ENCODE measurements at places on chromosomes 11 and 22.

DNA sequence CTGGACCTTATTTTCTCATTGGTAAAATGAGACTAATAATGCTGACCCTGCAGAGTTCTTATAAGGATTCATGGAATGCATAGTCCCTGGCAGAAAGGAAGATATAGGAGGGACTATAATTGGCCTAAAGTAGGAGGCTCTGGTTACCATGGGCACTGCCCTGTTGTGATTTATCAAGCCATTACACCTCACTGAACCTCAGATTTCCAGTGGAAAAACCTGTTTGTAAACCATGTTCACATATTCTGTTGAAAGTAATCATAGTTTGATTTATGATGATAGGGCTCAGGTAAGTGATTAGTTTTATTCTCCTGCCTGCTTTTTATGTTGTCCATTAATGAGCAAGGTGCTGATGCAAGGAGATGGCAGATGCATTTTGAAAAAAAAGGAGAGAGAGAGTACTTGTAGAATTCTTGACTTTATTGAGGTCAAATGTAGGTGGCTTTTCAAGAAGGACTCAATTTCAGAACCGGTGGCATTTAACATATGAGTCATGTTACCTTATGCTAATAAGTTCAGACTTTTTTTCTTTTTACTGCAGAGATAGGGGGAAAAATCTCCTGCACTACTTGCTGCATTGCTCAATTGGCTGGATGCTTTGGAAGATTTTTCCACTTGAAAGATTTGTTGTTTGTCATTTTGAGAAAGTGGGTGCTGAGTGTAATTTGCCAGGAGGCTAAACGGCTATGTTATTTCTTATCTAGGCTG, 14.6 kb downstream of the NF2 start:
- DNase-seq: no peak

GRCh38 chr11:125690006-125690405, 9.4 kb upstream of the ACRV1 start:
- DNase-seq: no peak

GRCh38 chr11:60974726-60975125, 3.2 kb downstream of the CD6 start:
- no peak for DNase-seq

- DNase-seq: no peak
Observed at GRCh38 chr11:73554671-73555320, 43.1 kb downstream of the FAM168A start.

DNA sequence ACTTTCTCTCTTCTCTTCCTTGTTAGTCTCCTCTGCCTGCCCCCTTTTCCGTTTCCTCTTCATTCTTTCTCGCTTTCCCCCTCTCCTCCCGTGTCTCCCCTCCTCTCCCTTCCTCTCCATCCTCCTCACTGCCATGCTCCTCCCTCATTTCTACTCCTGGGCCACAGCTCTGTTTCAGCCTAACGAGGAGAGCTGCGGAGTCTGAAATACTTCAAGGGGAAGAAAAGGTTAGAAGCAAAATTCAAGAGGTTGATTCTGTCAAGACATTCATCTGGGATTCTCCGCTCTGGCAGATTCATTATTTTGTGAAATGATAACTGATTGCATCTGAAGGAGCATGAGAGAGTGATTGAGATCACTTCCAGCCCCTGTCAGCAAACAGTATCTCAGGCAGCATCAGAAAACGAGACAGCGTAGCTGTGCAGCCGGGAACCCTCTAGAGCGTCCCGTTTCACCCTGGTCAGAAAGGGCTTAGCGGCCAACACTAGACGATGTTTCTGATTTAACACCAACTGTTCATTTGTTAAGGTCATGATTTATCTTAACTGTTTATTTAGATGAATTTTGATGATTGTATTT, 279.3 kb upstream of the B3GAT1 start:
- no peak for DNase-seq

DNA sequence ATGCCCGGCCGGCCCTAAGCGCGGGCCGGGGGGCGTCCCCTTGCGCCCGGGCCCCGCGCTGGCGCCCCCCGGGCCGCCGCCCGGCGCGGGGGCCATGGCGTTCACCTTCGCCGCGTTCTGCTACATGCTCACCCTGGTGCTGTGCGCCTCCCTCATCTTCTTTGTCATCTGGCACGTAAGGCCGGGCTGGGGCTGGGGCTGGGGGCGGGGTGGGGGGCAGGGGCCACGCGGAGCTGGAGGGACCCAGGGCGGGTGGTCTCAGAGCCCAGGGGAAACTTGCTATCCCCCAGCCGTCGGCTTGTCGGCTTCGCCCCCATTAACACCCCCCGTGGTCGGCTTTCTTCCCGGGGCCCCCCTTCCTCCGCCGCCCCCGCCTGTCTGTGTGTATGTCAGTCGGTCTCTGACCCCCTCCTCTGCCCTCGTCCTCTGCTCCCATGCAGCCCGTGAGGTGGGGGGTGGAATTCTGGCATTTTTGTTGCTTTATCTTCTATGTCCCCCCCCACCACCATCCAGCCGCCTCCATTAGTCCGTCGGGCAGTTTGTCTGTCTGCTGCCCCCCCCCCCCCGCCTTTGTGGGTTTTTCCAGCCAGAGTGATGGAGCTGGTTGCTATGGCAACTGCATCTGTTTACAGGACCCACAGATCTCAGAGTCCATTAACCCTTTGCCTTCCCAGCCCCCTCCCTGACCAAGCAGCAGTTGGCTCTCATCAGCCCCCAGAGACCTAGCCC, 552 bp downstream of the CNIH2 start:
- no peak for DNase-seq

- DNase-seq: no peak
Observed at GRCh38 chr11:45024316-45024715, 73.6 kb upstream of the TP53I11 start.

- no peak for DNase-seq
Observed at GRCh38 chr11:8624698-8625097, 30.7 kb upstream of the STK33 start.

DNA sequence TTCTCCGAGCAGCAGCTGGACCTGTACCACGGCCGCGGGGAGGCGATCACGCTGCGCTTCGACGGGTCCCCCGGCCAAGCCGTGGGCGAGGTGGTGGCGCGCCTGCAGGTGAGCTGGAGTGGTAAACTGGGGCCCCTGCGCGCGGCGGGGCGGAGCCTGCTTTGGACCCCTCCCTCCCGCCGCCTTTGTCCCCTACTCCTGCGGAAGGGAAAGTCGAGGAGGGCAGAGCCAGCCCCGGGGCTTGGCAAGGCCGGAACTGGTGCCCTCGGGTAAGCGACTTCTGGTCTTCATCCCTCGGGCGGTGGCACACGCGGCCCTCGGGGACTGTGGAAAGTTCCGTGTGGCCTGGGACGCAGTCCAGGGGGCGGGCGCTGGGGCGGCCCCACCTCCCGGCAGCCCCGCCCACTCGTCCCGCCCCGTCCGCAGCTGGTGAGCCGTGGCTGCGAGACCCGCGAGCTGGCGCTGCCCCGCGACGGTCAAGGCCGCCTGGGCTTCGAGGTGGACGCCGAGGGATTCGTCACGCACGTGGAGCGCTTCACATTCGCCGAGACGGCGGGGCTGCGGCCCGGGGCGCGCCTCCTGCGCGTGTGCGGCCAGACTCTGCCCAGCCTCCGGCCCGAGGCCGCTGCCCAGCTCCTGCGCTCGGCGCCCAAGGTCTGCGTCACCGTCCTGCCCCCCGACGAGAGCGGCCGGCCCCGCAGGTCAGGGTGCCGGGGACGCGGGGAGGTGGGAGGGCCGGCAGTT, 9.2 kb downstream of the SIPA1 start:
- DNase-seq: no peak

- DNase-seq: no peak
Observed at GRCh38 chr22:40855979-40856512, 393 bp downstream of the ST13 start.

DNA sequence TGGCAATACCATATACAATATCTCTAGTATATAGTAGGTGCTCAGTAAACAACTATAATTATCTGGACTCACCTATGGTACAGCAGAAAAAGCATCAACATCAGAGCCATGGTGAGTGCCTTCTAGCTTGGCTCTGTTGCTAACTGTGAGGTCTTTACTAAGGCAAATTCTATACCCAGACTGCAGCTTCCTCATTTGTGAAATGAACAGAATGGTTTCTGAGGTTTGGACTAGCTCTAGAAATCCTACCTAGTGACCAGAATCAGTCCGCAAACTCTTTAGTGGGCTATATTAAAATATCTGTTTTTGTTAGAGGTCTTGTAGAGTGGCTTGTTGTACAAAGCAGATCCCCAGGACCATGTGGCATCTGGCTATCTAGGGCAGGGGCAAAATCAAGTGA, 3.7 kb downstream of the MS4A1 start:
- DNase-seq: no peak

DNA sequence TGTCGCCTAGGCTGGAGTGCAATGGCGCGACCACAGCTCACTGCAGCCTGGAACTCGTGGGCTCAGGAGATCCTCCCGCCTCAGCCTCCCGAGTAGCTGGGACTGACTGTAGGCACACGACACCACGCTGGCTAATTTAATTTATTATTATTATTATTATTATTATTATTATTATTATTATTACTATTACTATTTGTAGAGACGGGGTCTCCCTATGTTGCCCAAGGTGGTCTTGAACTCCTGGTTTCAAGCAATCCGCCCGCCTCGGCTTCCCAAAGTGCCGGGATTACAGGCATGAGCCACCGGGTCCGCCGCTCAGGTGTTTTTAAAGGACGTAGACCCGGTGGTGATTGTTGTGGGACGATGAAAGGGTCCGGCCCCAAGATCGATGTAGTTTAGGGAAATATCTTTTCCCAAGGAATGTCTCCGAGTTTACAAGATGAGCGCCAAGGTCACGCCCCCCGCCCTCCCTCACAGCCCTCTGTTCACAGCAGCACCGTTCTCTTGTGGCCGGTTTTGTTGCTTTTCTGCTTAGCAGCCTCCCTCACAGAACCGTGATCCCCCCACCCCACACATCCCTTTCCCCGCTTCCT, 728 bp upstream of the POGLUT3 start:
- DNase-seq: no peak

DNA sequence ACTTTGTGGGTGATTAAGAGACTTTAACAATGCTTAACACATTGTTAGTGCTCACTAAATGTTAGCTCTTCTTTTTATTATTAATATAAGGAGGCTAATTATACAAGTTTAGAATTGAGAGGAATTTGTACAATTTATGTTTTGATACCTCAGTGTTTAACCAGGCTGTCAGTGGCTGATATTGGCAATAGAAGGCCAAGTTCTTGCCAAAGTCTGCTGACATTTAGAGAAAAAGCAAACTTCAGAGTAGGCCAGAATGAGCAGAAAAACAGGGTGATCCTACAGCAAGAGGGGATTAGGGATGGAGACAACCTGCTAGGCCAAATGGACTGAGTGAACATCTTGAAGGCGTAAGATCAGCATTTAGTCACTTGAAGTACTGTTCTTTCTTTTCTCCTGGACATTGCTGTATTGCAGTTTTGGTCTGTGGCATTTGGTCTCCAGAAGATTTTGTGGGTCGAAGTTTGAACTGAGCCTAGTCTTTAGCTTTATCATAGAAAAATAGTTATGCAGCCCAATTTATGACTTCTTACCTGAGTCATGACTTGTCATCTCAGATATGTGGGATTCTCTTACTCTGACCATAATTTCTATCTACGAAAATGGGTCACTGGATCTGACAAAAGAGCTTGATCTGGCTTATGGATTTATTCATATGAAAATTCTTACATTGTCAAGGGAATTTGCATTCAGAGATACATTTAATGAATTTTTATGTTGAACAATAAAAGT, 9.0 kb downstream of the TRIM44 start:
- no peak for DNase-seq

- no peak for DNase-seq
Observed at GRCh38 chr11:18106688-18107087, 806 bp upstream of the SAAL1 start.

DNA sequence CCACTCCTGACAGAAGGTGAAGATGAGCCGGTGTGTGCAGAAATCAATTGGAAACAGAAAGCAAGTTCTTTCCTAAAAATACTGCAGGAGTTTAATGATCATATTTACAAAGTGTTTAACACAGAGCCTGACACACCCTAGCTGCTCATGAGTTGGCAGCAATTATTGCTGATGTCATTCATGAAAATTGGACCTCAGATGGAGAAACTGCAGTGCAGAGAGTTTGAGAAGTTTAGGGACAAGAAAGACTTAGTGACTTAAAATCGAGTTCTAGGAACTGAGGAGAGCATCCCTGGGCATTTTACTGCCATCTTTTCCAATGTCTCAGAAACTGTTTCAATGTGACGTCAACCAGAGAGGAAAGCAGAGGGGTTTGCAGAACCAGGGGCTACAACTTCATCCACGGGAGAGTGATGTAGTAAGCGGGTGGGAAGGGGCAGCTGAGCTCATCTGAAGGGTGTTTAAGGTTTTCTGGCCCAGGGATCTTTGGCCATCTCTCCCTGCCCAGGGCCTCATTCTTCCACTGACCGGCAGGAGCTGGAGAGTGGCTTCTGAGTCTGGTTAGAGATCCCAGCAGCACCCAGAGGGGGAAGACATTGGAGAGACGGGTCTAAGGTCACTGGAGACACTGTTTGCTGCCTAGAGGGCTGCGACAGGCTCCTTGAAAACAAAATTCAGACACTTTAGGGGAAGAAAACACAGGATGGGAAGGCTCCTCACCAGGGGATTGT, 21.1 kb upstream of the IGLL5 start:
- no peak for DNase-seq

- no peak for DNase-seq
Observed at GRCh38 chr11:115580927-115581680, 76.9 kb upstream of the CADM1 start.

GRCh38 chr11:78020246-78020645, 2.8 kb downstream of the KCTD14 start:
- DNase-seq: no peak

GRCh38 chr11:61683961-61684869, 4.0 kb downstream of the DAGLA start:
- DNase-seq: no peak

GRCh38 chr11:46987183-46987582, 50.6 kb downstream of the CSTPP1 start:
- DNase-seq: no peak

GRCh38 chr22:20577549-20577975, 70.2 kb downstream of the MED15 start:
- no peak for DNase-seq

DNA sequence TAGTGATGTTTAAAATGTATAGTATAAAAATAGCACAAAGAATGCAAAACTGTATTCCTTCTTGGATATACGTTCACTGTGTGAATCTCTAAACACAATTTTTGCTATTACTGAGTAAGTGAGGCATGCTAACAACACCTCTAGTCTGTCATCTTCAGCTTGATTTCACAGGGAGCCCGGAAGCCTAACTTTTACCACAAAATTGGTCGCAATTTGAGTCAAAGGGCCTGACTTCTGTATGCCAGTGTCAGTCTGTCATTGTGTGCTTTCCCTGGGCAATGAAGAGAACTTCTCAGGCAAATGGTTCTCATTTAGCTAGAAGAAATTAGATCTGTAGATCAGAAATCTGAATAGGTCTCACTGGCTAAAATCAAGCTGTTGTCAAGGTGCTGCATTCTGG, 1059.5 kb downstream of the FAM181B start:
- DNase-seq: no peak

DNA sequence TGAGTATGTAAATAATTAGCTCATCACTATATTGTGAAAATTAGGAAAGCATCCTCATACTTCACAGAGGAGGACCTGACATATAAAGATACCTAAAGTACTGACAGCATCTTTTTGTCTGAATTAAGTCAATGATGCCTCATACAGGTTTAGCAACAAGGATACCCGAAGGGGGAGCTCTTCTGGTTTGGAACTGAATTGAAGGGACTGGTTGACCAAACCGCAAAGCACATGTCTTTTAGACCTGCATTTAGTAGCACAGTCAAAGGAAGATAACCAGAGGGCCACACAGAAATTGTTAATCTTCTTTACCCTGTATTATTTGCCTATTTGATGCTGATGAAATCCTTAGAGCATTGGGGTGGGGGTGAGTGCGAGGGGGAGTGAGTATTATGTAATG, 12.9 kb upstream of the WT1 start:
- DNase-seq: no peak

GRCh38 chr11:63699896-63700295, 18.6 kb downstream of the RTN3 start:
- DNase-seq: no peak
